ENCODE measurements at places on chromosomes 6 and 20. TPM values are rescaled to one million over a fixed set of nuclear protein-coding genes. Genes with fewer than 3 reads are reported as not detected.

The SCUBE3 gene
- polyA plus RNA-seq = 7.3 TPM

The HLA-DQB1 gene
- polyA plus RNA-seq = not detected

The APCDD1L gene
- polyA plus RNA-seq = not detected

The WFDC2 gene
- not detected for polyA plus RNA-seq

The BPIFB2 gene
- polyA plus RNA-seq = not detected

The SLC13A3 gene
- 8.3 TPM for polyA plus RNA-seq

The TBX18 gene
- not detected for polyA plus RNA-seq

The TTLL9 gene
- polyA plus RNA-seq = 8.0 TPM

The SLA2 gene
- not detected for polyA plus RNA-seq

All from neural cell (in vitro differentiated cells).